Right forelimb (tissue), 1 donor: ENCODE measurements at places on chromosomes 5 and 9.

DNA sequence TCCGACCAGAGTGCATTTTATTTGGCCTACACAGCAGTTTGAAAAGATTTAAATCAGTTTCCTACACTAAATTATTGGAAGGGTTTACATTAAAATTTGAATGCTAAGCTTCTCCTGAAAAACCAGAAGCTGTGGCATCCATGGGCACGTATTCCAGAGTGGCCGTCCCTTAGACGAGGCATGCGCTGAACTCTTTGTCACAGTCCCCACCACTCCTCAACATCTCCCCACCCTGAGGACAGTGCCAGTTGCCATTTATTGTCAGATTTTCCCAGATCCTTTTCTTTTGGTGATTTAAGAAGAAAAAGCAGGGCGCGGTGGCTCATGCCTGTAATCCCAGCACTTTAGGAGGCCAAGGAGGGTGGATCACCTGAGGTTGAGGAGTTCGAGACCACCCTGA is 39.9 kb upstream of the UNC5A start:
- no peak for DNase-seq

DNA sequence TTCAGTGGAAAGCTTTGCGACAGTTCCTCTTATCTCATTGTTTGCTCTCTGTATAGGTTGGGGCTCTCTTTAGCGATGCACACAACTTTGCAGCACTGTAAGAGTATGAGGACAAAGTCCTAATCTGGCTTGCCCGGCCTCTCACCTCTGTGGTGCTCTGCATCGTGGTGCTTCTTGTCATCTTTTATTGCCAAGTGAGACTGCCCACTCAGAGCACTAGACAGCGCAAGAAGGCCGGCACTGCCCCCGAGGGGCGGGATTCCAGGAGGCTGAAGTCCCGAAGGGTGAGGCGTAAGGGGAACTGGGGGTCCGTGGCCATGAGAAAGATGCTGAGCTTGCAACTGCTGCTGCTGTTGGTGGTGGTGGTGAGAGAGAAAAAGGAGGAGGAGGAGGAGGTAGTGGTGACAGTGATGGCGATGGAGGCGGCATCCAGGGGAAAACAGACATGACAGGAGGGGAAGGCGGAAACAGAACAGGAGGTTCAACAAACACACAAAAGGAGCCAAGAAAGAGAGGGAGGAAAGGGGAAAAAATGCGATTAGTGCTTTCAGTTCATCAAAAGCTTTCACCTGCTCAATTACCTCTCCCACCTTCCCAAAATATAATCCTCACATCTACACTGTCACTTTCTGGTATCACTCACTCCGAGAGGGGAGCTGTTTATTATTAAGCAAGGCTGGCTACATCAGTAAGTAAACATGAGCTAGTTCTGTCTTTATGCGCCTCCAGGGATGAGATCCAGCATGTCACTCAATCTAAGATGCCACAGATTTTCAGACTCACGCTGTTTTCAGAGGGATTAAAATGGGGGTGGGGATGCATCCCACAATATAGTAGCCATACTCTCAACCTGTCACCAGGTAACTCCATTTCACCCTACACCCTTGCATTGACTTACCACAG is 55.1 kb downstream of the TLE1 start:
- DNase-seq = no peak

DNA sequence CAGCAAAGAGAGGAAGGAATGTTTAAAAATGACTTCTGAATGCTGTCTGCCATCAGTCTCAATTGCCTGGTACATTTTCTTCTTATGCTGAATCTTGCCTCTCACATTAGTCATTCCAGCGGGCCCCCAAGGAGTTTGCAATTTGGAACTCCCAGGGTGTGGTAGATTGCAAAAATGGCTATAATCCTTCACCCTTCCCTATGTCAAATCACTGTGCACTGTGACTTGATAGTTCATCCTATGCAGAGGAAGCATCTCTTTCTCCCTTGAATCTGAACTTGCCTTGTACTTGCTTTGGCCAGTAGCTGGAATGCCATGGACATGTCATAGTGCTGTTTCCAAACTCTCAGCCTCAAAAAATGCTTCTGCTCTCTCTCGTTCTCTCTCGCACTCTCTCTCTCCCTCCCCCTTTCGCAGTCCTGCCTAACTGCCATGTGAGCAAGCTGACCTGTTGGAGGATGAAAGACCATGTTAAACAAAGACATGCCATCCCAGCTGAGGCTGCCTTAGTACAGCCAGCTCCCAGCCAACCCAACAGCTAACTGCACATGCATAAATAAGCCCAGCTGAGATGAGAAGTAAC is 284.0 kb upstream of the TLE4 start:
- no peak for DNase-seq

DNA sequence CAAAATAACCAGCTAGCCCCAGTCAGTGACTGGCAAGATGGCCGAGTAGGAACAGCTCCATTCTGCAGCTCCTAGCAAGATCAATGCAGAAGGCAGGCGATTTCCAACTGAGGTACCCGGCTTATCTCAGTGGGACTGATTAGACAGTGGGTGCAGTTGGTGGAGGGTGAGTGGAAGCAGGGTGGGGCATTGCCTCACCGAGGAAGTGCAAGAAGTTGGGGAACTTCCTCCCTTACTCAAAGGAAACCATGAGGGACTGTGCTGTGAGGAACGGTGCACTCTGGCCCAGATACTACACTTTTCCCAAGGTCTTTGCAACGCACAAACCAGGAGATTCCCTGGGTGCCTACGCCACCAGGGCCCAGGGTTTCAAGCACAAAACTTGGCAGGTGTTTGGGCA is 9.6 kb upstream of the BTNL8 start:
- DNase-seq = no peak

DNA sequence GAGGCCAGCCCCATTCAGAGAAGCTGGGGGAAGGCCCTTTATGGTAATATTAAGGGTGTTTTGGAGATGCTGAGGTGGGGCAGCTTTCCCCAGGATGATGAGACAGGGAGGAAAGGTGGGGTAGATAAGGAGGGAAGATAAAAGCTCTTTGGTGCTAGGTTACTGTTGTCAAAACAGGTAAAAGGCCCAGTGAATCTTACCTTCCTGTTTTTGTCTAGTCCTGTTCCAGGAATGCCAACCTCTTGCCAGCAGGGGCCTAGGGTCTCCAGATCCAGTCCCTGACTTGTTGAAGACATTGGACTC is 797 bp upstream of the CCL27 start:
- no peak for DNase-seq

DNA sequence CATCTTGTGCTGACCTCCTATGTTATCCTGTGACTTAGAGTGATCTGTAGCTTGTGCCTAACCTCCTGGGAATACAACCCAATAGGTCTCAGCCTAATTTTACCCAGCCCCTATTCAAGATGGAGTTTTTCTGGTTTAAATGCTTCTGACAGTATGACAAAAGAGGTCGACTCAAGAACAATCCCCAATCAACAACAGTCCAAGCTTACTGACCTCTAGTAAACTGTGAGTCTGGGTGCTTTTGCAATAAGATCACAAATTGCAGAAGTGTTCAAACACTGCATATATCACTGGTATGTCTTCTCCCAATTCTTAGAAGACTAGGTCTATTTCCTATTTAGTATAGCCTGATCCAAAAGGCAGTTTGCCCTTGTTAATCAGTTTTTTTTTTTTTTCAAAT is 323.5 kb upstream of the PTGER4 start:
- no peak for DNase-seq

DNA sequence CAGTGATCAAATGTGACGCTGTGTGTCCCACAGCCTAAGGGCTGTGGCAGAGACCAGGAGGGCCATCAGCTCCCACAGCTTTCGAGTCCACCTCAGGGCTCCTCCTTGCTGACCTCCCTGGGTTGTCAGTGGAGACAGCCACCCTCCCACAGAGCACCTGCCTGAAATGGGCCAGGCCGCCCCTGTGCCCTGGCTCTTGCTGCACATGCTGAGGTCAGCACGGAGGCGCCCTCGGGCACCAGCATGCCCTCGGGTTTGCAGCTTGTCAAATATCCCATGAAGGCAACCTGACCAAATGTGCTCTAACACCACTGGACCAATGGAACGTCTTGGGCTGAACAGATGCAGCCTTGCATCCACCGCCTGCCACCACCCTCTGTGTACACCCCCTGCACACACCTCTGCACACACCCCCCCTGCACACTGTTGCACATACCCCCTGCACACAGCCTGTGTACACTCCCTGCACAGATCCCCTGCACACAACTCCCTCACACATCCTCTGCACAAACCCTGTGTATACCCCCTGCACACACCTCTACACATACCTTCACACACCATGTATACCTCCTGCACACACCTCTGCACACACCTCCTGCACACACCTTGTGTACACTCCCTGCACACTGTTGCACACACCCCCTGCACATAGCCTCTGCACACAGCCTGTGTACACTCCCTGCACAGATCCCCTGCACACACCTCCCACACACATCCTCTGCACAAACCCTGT is 2.0 kb upstream of the CEP72 start:
- peak; percentile 29 for DNase-seq

GRCh38 chr9:124351672-124352468 is 63.4 kb downstream of the PSMB7 start:
- DNase-seq = no peak

DNA sequence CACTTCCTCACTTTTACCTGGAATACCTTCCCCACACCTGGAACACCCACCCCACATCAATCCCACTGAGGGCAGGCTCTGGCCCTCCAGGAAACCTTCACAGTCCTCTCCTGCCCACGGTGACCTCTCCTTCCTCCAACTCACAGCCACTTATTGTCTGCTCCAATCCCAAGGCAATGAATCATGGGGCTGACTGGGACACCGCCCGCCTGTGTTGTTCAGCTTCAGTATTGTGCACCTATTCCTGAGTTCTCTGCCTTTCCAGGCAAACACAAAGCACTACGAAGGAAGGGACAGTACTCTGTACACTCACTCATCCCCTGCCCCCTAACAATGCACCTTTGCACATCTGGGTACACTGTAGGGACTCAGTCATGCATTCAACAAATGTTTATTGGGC is 7.3 kb downstream of the PCDH1 start:
- no peak for DNase-seq

DNA sequence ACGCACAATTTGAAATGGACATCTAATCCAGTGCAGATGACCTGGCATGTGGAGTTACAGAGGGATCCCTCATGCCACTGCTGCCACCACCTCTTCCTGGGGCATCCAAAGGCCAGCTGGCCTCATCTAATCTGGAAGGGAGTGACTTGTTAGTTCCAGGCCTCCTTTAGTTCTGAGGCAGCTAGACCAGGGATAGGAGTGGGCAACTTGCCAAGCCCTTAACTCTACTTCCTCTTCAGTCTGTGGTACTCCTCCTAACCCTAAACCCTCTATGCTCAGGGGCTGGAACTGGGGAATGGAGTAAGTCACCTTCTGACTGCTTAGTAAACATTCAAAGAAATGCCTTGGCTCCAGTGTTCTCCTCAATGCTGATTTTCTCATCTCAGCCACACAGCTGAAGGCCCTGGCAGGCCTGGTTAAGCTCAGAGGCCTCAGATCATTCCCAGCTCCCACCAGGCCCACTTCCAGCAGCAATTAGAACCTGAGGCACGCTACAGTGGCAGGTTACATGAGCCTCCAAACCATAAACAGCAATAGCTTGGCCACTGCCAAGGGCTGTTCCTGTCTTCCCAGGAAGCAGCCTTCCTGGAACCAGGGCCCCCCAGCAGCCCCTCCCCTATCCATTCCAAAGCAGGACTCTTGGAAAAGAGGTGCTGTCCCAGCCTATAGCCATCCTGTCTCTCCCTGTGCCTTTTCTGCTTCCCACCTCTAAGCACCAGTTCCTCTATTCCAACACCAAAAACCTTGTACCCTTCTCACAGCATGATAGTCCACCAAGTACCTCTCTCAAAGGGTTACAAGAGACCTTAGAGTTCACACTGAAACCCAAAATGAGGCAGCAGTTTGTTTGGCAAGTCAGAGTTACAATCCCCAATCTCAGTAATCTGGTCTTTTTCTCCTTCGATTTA is 2.0 kb downstream of the EIF4EBP3 start:
- no peak for DNase-seq

- DNase-seq = no peak
These were observed 72.7 kb downstream of the KCNN2 start for GRCh38 chr5:114434396-114435219.

- DNase-seq = no peak
These were observed 21.2 kb downstream of the OTULIN start for GRCh38 chr5:14685757-14686156.

DNA sequence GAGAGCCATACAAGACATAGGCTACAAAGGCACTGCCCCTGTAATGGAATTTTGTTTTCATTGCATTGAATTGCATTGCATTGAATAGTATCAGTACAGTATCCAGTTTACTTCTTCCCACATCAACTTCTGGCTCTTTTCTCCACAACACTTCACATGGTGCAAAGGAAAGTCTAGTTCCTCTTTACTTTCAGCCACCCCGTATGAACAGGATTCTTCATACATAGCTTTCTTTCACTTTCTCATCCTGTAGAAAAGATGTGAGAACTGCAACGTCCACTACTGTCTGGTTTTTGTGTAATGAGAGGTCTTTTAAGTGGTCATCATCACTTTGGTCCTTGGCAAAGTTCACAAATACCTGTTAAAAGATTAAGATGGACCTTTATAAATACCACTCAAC is 20.2 kb downstream of the NIPSNAP3B start:
- no peak for DNase-seq

- no peak for DNase-seq
These were observed 604.1 kb downstream of the MTRR start for GRCh38 chr5:8473016-8473415.

DNA sequence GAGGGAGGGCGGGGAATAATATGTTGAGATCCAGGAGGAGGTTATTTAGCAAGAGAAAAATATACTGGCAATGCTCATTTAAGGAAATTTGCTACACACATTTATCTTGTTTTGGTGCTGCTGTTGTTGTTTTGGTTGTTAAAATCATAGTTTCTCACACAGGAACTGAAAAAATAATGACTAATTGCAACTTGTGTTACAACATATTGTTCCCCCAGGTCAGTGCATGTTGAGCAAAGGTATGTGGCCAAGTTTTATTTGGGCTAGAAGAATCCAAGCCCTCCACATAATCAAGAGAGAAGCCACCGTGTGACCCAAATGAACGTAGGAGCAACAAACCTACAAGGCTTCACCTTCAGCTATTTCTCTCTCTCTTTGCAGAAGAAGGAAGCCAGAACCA is 220.3 kb upstream of the DAPK1 start:
- no peak for DNase-seq

- no peak for DNase-seq
These were observed 38.5 kb downstream of the APBA1 start for GRCh38 chr9:69633716-69634115.
